HEK293T (cell line): ENCODE measurements at places on chromosomes 11 and 22.

DNA sequence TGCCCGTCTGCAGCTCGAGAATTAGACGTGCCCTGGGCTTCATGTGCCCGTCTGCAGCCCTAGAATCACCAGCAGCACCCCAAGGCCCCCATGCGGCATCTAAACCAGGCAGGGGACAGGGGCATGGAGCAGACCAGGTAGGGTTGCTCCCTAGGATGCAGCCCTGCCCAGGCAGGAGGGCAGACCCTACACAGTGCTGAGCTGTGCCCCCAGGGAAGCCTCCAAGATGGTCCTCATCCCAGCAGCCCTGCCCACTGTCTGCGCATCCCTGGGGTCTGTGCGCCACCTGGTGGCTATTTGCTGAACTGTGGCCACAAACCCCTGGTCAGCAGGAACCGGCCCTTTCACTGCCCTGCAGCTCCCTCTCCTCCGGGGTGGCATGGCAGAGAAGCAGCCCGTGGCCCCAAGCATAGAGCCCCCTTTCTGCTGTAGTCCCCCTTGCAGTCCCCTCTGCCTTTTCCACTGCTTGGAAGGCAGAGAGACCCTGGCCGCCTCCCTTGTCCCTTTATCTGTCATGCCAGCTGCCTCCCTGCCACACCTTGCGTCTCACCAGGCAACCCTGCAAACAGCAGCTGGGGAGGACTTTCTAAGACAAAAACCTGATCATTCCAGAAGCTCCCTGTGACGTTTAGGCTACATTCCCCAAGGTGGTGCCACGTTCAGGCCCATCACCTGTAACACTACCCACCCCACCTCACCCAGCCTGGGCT lies 86.6 kb downstream of the KCNQ1 start:
- DNase-seq, result peak; percentile 76

DNA sequence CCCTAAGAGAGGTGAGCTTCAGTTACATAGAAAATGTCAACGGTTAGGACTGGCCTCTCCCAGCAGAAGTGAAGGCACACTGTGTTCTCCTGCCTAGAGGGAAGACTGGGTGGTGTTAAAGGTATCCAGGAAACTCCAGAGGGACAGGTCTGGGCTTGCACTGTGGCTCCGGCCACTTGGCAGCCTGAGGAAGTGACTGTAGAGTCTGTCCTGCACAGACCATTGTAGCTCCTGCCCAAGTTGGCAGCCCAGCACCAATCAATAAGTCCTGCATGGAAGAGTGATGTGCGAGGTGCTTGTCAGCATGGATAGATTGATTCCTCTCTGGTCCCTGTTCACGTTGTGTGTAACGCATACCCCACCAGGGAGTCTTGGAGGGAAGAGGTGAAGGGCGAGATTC lies 284.8 kb downstream of the TENM4 start:
- DNase-seq, result no peak

DNA sequence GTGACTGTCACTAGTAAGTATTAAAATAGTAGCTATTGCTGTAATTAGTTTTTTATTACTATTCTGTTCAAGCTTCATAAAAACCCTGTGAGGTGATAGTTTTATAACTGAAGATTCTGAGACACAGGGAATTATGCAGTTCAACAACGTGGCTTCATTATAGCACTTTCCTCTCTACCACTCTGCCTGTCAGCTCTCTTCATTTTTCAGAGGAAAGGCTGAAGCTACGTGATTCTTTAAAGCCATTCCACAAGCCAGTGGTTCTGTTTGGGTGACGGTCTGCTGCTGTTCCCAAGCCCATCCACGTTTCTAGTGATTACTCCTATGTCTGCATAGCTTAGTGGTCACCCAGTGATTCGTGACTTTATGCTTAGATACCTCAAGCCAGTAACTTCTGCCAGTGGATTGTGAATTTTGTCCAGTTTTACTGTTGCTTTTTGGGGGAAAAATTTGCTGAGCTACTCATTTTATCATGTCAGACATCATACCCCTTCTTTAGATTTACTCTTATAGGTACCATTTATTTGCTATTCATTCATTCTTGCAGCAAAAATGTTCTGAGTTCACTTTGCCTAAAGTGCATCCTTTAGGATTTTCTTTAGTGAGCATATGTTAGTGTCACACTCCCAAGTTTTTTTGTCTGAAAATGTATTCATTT lies 59.8 kb downstream of the UVRAG start:
- no peak for DNase-seq

- no peak for DNase-seq
These were observed 7.7 kb upstream of the MMP12 start for GRCh38 chr11:102882389-102883024.

GRCh38 chr22:30557243-30557642 lies 10.7 kb upstream of the SEC14L6 start:
- DNase-seq, result no peak

DNA sequence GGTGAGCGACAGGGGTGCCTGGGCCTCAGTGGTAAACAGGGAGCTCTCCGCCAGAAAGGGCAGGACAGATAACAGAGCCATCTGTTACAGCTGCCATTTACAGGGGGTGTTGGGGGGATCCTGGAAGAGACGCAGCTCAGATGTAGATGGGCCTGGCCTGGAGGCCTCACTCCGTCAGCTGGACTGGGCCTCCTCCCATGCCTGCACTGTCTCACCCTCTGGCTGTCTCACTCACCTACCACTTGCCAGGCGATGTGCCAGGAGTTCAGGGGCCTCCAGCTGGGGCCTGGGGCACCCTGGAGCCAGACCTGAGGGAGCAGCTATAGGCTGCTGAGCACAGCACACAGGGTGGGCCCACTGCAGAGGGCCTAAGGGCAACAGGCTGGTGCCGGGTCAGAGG lies 16.3 kb upstream of the SUSD2 start:
- DNase-seq, result no peak

GRCh38 chr11:57338142-57338541 lies at the start of gene P2RX3:
Gene P2RX3, plus strand, starts transcription at chr11:57338352. Its CDS starts 199 bp downstream, at chr11:57338551.
- no peak for DNase-seq

DNA sequence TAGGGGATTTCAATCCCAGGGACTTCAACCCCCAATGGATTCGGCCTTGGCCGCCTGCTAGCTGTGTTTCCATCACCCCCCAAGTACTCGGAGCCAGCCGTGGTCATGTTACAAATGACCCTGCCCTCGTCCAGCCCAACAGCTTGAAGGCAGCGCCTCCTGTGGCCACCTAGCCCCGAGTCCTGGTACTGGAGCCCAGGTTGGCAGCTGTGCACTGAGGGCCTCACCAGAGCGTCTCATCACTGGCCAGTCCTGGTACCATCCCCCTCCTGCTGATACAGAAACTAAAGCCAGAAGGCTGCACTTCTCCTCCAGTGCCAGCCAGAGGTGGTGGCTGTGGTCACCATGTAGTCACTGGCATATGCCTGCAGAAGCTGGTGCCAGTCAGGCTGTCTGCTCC lies 44.9 kb upstream of the FADD start:
- peak; percentile 48 for DNase-seq

- DNase-seq, result no peak
These were observed 60.9 kb upstream of the USP47 start for GRCh38 chr11:11780858-11781257.

- no peak for DNase-seq
These were observed 64.7 kb downstream of the PACSIN2 start for GRCh38 chr22:42950281-42950680.

DNA sequence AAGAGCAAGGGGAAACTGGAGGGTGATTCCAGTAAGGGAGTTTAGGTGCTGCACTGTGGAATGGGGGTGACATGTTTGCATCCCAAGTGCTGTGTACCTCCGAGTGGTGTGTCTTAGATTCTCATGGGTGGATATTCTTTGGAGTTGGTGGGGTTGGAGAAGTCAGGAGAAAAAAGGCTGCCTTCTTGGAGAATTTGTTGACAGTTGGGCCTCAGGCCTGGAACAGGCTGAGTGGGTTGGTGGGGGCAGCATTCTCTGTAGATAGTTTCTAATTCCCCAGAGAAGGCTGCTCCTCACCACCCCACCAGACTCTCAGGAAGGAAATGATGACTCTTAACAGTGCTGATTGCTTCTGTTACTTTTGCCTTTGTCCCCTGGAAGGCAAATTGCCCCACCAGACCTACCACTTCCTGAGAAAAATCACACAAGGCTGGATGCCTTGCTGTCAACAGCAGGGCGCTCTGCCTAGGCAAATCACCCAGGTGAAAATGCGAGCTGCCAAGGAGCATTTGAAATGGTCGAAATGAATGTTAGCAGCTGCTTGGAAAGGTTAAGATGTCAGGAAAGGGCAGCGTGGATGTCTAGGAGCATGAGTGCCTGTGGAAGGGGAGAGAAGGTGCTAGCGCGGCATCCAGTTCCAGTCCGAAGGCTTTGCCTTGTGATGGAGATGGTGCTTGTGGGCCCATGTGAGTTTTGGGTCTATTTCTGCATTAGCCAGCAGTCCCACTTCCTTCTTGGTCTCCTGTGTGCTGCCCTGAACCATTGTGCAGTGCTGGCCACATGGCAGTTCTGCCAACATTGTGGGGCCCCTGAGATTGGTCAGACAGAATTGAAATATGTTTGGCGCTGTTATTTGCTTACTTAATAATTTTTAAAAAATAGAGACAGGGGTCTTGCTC lies 29.7 kb upstream of the SORL1-AS1 start:
- DNase-seq, result no peak

DNA sequence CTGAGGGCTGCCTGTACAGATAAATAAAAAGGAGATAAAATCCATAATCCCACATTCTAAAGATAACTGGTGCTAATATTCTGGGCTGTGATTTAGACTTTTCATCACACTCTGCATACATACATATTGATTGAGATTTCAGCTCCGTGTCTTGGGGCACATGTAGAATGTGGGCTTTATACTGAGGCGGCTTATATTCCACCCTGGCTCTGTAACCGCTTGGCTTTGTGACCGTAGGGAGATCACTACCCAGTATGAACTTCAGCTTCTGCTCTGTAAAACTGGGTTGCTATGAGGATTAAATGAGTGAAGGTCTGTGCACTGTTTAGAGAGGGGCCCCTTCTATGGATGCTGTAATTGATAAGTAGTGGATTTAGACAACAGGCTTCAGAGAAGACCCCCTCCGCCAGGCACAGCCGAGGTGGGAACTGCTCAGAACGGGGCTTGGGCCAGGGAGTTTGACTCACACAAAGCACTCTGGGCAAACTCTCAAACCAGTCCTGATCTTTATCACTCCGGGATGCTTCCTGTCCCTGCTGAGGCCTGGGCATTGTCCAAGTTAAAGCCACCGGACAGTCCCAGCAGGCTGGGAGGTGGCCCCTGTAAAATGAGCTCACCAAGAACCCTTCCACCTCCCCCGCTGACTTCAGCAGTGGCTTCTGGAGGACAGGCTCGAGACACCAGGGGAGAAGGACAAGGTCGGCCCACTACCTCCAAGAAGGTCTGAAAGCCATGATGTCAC lies 17.2 kb downstream of the KIAA1671 start:
- no peak for DNase-seq

DNA sequence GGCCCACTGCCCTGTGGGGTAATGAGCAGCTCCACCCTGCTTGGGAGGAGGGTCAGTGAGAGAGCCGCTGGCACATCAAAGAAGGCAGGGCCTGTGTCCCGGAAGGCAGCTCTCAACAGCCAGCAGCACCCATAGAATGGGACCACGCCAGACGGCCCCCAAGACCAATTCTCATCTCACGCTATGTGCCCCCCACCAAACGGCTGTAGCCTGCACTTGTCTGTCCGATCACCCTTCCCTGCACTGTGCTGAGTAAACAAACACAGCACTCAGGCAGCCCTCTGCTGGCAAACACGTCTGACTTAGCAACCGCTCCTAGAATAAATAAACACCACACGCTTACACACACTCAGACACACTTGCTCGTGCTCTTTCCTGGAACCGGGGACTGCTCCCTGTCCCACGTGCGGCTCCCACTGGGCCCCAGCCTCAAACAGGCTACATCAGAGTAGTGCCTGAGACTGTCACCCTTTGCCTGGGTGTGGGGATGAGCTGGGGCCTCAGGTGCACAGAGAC lies 53.2 kb upstream of the CDON start:
- peak; percentile 68 for DNase-seq

DNA sequence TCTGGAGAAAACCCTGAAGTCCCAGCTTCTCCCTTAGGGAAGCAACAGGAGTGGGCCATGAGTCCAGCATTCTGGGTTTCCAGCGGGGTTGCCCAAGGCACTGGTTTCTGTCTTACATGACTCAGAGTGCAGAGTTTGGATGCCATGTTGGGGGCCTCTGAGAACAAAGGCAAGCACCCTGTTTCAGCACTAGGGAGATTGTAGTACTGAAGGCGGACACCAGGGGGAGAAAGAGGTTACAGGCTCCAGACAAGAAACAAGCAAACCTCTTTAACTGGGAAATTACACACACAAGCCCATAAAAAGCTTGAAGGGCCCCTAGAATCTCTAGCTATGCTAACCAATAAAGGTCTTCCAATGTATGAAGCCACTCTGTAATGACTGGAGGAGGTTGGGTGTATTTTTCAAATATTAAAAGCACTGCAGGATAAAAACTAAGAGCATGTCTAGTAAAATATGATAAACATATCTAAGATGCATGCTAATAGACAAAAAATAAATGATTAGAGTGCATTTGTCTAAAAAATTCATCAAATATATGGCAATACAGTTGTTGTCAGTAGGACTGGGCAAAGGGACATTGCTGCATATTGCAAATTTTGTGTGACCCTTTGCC lies 7.1 kb downstream of the MS4A6E start:
- DNase-seq, result peak; percentile 52

DNA sequence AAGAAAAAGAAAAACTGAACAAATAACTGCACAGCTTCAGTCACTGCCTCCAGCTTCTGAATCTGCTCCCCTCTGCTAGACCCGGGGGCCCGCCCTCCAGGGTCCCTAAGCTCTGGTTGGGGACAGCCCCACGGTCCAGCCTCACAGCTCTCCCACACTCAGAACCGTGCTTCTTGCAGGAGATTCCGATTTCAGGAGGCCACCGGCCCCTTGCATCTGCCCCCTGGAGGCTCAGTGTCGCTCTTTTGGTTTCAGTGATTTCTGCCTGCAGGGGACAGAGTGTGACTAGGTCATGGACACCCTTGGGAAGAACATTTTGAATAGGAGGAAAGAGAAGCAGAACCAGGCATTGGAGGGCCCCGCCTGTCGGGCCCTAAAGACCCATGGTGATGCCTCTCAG lies 23.1 kb upstream of the RPS3 start:
- no peak for DNase-seq

DNA sequence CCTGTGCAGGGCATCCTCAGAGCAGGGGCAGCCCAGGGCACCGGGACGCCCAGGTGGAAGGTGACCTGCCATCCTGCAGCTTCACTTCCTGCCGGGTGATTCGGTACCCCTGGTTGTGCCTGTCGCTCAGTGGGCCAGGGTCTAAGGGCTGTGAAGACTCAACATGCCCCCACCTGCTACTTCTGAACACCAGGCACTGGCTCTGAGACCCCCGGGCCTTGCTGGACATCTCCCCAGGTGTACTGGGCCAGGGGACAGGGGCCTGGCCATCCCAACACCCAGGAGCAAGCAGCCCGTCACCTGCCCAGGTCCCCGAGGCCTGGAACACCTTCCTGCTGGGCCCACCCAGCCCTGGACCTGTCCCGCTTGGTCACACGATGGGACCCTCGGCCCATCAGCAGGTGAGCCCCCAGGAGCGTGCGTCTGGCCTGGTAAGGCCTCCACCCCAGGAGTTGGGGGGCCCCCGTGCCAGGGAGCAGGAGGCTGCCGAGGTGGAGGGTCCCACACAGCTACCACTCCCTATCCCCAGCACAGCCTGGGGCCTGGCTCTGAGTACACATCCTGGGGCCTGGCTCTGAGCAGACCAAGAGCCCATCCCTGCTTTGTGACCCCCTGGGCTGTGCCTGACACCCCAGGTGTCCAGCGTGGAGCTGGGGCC lies 3.9 kb upstream of the MUC5B start:
- DNase-seq, result no peak
